Activated CD8-positive, alpha-beta memory T cell treated with anti-CD3 and anti-CD28 coated beads, Interleukin-2, amount 50 U/mL, for 4 hours (primary cell): ENCODE measurements at places on chromosomes 6 and 20.

- no peak for DNase-seq
Measured at GRCh38 chr20:2694008-2694471, 1.5 kb downstream of the EBF4 start.

GRCh38 chr6:32983964-32984621, 15.7 kb downstream of the BRD2 start:
- no peak for DNase-seq

- DNase-seq, result no peak
Measured at GRCh38 chr6:103042336-103042735, 1648.8 kb downstream of the GRIK2 start.

GRCh38 chr6:94597487-94597886, 979.8 kb upstream of the MANEA start:
- DNase-seq, result no peak

- peak; percentile 63 for DNase-seq
Measured at GRCh38 chr6:152863618-152864326, 113.2 kb downstream of the VIP start.

- DNase-seq, result no peak
Measured at GRCh38 chr20:58268936-58269619, 40.4 kb upstream of the RAB22A start.

- no peak for DNase-seq
Measured at GRCh38 chr6:31465185-31465536, 32.8 kb upstream of the MICB start.

DNA sequence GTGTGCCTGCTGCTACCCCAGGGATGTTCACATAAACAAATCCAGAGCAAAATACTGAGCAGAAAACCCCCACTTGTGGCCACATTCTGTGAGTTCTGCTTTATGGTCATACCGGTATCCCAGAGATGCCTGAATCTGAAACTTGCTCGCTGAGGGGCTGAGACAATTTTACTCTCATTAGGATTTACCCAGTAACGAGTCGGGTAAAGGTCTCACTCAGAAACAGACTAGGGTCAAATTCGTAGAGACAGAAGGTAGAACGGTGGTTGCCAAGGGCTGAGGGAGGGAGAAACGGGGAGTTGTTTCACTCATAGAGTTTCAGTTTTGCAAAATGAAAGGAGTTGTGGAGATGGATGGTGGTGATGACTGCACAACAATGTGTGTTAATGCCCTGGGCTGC, 45.4 kb upstream of the NKX2-2 start:
- DNase-seq, result no peak

DNA sequence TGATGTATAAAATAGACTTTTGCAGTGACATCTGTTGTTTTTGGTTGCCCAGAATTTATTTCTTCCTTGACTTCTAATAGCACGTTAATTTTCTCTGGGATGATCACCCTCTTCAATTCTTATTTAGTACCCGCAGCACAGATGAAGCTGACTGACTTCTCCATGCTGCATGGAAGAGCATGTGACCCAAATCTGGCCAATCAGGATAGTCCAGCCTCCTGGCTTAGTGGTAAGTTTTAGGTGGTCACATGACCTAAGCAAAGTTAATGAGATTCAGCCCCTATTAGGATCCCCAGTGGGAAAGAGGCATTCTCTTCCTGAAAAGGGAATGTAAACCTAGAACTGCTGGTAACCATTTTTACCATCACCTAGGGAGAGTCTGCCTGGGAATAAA, 13.8 kb upstream of the SIRT5 start:
- no peak for DNase-seq

- no peak for DNase-seq
Measured at GRCh38 chr6:157464653-157465535, 83.9 kb downstream of the ZDHHC14 start.

- DNase-seq, result no peak
Measured at GRCh38 chr6:82750556-82750955, 315.1 kb downstream of the UBE3D start.

GRCh38 chr6:117521791-117522502, 39.5 kb downstream of the DCBLD1 start:
- no peak for DNase-seq

DNA sequence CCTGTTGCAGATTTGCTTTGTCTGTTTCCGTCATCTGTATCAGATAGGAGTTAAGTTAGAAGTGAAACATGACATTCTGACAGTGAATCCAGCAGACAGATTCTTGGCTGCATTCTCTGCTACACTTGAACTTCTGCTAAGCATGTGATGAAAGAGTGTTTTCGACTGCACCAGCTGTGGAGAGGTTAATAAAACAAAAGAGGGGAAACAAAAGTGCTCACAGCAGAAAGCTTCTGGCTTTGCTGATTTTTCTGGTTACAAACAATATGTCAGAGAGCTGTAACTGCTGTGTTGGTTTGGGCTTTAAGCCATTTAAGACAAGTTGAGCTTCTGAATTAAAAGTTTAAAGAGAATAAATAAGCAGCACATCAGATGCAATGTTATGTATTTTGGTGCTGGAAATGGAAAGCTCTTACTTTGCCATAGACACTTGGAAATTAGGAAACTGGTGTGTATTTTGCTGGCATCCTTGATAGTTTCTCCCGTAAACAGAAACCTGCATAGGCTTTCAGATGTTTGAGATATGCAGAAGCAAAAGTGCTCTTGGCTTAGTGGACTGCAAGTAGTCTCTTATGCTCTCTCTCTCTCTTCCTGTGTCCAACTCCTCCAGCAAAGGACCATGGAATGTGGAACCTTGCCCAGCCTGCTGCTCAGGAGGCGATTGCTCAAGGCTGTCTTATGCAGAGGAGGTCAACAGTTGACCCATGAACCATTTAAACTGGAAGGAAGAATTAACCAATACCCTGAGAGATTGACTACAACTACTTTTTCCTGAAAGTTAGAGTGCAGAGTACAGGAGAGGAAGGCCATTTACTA, 104.9 kb downstream of the RPS12 start:
- no peak for DNase-seq

GRCh38 chr6:143959927-143960326, 48.1 kb downstream of the PLAGL1 start:
- DNase-seq, result no peak

GRCh38 chr6:21019614-21020013, 485.4 kb downstream of the CDKAL1 start:
- no peak for DNase-seq

DNA sequence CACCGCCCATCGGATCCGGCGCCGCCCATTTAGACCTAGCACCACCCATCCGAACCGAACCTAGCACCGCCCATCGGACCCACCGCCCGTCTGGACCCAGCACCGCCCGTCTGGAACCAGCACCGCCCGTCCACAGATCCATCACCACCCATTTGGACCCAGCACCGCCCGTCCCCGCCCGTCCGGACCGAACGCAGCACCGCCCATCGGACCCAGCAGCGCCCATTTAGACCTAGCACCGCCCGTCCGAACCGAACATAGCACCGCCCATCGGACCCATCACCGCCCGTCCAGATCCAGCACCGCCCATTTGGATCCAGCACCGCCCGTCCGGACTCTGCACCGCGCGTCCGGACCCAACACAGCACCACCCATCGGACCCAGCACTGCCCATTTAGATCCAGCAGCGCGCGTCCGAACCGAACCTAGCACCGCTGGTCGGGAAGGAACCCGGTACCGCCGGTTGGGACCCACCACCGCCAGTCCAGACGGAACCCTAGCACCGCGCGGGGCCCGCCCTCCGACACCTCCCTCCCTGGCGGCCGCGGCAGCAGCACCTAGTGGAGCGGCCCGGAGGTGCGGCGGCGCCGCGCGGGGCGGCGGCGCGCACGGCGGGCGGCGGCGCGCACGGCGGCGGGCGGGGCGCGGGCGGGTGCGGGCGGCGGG, 348 bp upstream of the AFDN start:
- peak; percentile 58 for DNase-seq

- DNase-seq, result no peak
Measured at GRCh38 chr6:136549300-136550044, 750 bp downstream of the MAP7 start.

GRCh38 chr20:6942266-6942665, 174.8 kb downstream of the BMP2 start:
- no peak for DNase-seq

DNA sequence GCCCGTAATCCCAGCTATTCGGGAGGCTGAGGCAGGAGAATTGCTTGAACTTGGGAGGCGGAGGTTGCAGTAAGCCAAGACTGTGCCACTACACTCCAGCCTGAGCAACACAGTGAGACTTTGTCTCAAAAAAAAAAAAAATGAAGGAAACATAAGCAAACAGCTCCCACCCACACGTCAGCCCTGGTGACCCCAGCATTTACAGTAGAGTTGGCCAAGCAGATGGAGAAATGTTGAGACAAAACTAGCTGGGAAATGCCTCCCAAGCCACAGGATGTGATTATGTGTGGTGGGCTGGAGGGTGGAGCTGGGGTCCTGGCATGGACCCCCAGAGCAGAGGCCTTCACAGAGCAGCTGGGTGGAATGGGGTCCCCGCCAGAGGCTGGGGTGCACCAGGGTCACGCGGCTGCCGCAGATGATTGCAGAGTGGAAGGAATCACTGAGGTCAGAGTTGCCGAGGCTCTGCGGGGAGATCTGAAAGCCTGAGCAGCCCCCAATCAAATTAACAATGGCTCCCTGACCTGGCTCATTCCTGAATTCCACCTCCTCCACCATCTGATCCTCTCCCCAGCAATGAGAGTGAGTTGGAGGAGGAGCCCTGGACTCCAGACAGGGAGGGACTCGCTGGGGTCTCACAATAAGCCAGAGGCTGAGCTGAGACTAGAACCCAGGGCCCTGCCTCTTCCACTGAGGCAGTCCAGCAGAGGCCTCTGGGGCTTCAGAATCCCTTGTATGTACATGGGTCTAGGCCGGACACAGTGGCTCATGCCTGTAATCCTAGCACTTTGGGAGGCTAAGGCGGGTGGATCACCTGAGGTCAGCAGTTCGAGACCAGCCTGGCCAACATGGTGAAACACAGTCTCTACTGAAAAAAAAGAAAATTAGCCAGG, 34.7 kb upstream of the TGM2 start:
- no peak for DNase-seq

DNA sequence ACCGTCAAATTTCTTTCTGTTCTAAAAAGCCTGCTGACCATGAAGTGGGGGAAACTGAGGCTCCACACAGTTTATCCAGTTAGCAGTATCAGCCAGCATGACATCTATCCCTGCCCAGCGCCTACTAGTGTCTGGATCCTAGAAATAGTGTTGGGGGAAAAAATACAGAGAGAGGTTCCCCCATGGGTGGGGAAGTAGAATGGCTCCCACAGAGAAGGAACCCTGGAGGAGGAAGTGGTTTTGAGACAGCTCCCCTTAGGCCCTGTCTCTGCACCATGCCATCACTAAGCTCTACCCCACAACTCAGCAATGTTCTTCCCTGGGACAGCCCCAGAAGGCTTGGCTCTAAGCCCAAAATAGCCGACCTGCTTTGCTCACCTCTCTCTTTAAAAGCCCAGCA, 153.4 kb downstream of the MBOAT1 start:
- DNase-seq, result no peak

DNA sequence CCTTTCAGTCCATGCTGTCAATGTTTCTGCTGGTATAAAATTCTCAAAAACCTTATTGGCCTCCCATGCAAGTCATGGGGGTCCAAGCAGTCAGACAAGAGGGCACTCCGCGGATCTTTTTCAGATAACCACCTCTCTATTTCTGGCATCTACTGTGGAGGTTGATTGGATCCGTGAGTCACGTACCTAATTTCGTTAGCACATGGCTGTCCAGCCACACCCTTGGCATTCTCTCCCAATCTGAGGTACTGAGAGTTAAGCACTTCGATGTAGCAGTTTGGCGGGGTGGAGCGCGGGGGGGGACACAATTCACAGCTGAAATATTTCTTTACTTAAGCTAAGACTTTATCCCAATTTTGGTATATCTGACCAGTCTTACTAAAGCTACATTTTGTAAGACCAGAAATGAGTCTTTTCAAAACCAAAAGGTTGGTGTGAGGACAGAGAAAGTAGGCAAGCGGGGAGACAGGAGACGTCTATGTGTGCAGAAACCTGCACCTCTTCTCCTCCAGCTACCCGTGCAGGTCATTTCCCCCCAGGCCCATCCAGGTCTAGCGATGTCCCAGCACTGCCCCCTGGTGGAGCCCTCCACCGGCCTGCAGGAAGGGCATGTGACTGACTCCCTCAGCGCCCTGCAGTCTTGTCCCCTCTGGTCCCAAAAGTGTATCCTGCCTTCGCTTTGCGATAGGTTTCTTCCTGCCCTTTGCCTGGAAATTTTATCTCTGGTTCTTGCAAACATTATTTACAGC, 113.1 kb downstream of the ADAT2 start:
- peak; percentile 56 for DNase-seq
